ENCODE measurements at places on chromosomes 11 and 22. TPM values are rescaled to one million over a fixed set of nuclear protein-coding genes. Genes with fewer than 3 reads are reported as not detected.

Gene MYO18B
- polyA plus RNA-seq, result 0.36 TPM

Gene DNAJB13
- 0.50 TPM for polyA plus RNA-seq

Gene JAM3
- polyA plus RNA-seq, result 13.1 TPM

Gene OR2D2
- polyA plus RNA-seq, result not detected

Gene OR6M1
- not detected for polyA plus RNA-seq

Gene INS
- not detected for polyA plus RNA-seq

Gene KCNE3
- polyA plus RNA-seq, result 2.4 TPM

DNA sequence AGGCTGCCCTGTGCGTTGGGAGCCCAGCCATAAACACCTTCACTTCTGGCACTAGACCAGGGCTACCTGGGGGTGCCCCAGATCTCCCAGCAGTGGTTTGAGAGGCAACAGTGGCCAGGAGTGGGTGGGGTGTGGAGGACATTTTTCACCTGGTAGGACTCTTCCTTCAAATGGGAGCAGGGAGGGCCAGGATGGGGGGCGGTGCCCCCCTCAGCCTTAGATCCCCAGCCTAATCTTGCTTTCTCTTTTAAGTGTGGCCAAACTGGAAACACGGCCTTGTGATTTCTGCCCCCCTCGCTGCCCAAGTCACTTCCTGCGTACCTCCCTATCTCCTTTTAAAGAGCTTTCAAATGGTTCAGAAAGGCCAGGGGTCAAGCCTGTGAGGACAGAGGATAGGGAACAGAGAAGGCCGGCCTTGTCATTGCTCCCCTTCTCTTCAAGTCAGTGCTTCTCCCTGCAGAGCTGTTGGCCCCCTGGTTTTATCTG, 800 bp downstream of the KCNJ5 start:
- DNase-seq, result peak; percentile 46

DNA sequence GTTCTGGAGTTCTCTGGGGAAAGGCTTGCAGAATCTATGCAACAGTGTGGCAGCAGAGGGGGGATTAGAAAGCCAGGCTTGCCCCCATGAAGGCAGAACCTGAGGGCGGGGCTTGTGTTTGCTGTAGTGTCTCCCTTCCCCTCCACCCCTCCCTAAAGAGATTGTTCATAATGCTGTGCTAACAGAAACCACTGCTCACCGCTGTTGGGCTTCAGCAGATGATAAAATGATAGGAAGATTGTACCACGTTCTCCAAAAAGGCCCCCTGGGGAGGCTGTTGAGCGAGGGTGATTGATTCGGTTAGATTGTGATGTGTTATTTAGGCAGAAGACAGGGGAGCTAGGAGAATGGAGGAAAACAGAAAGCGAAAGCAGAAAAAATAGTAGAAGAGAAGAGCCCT, 215.2 kb upstream of the NCAM1 start:
- no peak for DNase-seq

- DNase-seq, result no peak
Measured at GRCh38 chr11:68962527-68963250, 18.1 kb downstream of the MRGPRD start.

GRCh38 chr22:47597041-47597440, 834.6 kb downstream of the TBC1D22A start:
- no peak for DNase-seq

DNA sequence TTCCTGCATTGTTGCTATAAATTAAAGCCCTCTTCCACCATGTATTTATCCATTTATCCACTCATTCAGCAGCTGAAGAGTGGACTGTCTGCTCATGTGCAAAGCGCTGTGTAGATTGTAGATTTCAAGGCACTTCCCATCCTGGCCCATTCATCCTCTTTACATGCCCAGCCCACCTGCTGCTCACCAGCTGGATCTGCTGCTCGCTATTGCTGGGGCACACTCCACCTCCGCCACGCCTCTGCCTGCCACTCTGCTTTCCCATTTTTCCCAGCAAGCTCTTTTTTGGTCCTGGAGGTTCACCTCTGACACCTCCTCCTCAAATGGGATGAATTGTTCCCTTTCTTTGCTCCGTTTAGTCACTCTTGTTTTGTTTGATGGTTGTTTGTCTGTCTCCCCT, 48.3 kb downstream of the CEP164 start:
- DNase-seq, result no peak

DNA sequence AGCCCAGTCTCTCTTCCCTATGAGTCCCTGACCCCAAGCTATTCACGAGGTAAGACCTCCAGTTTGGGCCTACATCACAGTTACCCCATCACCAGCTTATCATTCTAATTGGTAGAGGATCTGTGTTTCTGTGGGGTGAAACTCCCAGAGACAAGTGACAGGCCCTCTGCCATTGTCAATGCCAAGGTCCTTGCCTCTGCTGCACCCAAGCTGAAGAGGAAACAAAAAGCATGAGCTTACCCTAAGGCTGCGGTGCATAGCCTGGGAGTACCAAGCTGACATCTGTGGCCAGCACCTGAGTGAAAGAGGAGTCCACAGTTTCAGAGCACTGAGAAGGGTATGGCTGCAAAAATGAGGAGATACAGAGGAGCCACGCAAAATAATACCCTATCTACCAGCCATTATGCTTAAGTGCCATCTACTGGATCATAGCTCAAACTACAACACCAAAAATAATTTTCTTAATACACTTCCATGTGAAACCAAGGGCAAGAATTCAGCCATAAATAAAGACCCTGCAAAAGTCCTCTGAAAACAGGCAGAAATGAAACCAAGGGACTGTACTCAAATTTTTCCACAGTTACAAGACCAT, 62.3 kb upstream of the ANO5 start:
- peak; percentile 64 for DNase-seq

Data from GM23338 (cell line).